Activated CD4-positive, alpha-beta T cell treated with anti-CD3 and anti-CD28 coated beads, Interleukin-2, amount 50 U/mL, for 4 hours (primary cell): ENCODE measurements at places on chromosomes 3 and 15.
A peak's percentile ranks its signal among the peaks of the same experiment; 100 is the strongest.

- no peak for DNase-seq
These were observed 19.2 kb upstream of the PLA2G4F start for GRCh38 chr15:42175671-42176070.

DNA sequence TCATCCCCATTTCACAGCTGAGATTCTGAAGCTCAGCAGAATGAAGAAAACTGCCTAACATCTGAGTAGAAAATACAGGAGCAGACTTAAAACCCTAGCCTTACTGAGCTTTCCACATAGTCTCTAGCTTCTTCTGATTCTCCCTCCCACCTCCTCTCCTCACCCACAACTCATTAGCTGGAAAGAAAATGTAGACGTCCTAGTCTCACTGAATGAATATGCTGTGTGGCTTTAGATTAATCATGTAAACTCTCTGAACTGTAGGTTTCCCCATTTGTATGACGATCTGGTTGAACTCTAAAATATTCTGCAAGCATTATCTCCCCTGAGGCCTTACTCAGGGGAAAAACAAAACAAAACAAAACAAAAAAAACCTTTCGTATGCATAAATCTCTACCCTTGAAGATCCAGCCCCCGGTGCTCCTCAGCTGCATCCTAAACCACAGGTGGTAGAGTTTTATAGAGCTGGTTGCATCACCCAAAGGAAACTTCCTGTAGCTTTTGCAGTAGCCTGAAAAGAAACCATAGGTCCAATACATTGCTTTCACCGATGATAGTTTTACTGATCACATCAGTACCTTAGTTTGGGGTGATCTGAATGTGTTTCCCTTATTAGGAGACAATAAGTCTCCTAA is 40.6 kb downstream of the FOXB1 start:
- no peak for DNase-seq

DNA sequence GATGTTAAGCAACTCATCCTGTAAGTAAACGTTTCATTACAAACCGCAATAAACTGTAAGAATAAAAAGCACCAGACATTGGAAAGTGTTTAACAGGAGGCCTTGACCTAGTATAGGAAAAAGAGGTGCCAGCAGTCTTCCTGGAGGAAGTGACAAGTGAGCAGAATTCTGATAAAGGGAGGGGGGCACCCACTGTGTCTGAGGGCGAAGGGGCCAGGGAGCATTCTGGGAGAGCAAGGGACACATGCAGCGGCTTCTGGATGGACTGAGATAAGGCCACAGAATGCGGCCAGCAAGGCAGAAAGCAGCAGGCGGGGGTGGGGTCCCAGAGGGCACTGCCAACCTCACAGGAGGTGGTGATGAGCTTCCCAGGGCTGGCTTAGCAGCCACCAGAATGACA is 80.2 kb downstream of the MTHFS start:
- no peak for DNase-seq

DNA sequence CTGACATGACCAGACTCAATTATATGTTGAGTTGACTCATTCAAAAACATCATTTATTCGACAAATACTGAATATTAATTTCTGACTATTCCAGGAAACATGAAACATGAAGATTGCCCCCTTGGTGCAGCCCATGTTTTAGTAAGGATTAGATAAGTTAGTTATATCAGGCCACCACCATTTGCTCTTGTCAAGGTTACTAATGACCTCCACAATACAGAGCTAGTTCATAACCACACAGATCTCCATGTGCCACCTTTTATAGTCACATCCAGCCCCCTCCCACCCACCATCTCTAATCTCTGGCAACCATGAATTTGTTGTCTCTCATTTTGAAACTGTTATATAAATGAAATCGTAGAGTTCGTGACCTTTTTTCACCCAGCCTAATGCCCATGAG is 15.7 kb downstream of the KLHL18 start:
- no peak for DNase-seq

GRCh38 chr3:158531334-158531733 is 39.7 kb upstream of the MLF1 start:
- DNase-seq = no peak

GRCh38 chr3:29537889-29538609 is 257.2 kb downstream of the RBMS3 start:
- DNase-seq = no peak

- DNase-seq = no peak
These were observed 79.0 kb downstream of the SERPINI1 start for GRCh38 chr3:167814441-167814951.

DNA sequence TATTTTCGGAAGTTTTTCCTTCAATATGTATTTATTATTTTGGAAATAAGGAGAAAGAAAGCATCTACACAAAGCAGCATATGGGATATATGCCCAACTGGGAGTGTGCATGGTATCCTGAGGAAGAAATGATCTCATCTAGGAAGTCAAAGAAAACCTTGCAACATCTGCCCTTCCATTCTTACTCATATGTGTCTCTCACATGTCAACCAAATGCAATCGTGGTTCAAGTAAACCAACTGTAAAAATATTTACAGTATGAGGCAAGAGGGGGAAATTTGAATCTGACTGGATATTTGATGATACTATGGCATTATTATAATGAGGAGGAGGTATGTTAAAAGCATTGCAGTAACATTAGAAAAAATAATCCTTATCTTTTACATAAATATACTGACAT is 3.2 kb upstream of the SCG3 start:
- DNase-seq = no peak

GRCh38 chr3:9241956-9242355 is 7.5 kb downstream of the SRGAP3 start:
- DNase-seq = no peak

DNA sequence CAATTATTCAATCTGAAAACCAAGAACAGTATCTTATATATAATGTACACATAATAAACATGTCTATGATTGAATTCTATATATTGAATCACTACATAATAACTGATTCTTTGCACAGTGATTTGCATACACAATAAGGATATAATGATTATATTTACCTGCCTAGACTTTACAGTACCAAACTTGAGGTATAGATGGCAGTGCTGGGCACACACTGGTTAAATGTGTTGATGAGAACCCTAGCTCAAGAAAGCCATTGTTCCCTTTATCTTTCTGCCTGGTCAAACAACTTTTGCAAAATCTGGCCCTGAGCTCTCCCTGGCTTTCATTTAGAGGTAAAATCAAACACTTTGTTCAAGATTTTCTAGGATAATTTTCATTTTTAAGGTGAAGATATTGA is 697.7 kb downstream of the TUSC7 start:
- DNase-seq = no peak

DNA sequence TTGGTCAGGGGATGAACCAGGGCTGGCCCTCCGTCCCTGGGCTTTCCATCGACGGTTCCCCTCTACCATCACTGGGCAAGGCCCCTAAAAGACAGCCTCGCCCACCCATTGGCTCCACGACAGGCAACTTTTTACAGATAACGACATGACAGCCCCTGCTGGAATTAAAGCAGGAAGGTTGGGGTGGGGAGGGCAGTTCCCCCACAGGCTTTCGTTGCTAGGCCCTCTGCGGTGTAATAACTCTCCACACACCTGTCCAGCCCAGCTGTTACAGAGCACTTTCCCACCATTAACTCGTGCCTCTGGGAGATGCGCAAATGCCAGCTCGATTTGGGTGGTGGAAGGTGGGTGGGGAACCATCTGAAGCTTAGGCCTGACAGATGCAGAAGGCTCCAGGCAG is 264.2 kb upstream of the TLE3 start:
- no peak for DNase-seq

GRCh38 chr3:100533176-100533575 is 40.8 kb downstream of the TMEM45A start:
- no peak for DNase-seq

GRCh38 chr15:100201376-100202280 is 140.1 kb downstream of the ADAMTS17 start:
- DNase-seq = no peak

GRCh38 chr3:98557324-98558010 is 25.7 kb downstream of the GPR15 start:
- DNase-seq = peak; percentile 38

DNA sequence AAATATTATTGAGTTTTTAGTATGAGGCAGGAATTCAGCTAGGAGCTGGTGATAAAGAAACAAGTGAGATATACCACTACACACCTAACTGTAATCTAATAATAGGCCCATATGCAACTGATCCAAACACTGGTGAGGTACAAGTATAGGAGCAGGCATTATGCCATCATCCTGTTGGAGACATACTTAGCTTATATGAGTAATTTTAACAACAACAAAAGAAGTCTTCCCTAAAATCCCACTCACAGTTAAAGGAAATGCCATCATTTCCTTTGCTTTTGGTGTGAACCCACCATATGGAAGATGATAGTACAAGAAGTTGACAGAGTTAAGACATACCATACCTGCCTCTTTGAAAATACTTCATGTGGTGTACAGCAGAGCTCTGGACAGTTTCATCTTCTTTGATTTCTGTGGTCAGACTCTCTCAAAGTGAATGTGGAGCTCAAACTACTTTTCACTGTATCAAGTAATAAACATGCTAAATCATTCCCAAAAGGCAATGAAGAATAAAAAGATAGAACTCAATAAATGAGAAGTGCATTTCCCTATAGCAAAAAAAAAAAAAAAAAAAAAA is 85.5 kb downstream of the CD200R1L start:
- no peak for DNase-seq

GRCh38 chr3:128780101-128780837 is 54.3 kb downstream of the RAB7A start:
- no peak for DNase-seq

- no peak for DNase-seq
These were observed 24.5 kb downstream of the CYFIP1 start for GRCh38 chr15:22955544-22956119.

- no peak for DNase-seq
These were observed 44.2 kb upstream of the ATG7 start for GRCh38 chr3:11228041-11228440.

GRCh38 chr15:88990185-88990679 is 77.1 kb upstream of the MFGE8 start:
- no peak for DNase-seq

DNA sequence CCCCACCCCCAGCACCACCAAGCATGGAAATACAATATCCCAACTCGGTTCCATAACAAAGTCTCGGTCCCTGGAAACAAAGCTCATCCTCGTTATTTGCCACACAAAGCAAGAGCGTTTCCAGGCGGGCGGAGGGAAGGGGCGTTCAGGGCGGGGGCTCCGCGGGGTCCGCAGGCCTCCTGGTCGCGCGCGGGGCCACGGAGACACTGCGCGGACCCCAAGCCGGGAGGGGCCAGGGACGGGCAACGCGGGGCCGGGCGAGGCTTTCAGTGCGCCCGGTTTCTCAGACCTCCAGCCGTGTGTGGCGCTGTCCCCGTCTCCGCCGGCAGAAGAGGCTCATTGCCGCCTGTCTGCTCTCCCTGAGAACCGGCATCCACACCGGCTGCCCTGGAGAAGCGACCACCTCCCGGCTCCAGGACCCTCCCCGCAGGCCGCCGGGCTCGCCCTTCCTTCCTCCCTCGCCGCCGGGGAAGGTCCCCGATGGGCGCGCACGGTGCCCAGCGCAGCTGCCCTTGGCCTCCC is 329.0 kb downstream of the OCA2 start:
- no peak for DNase-seq

DNA sequence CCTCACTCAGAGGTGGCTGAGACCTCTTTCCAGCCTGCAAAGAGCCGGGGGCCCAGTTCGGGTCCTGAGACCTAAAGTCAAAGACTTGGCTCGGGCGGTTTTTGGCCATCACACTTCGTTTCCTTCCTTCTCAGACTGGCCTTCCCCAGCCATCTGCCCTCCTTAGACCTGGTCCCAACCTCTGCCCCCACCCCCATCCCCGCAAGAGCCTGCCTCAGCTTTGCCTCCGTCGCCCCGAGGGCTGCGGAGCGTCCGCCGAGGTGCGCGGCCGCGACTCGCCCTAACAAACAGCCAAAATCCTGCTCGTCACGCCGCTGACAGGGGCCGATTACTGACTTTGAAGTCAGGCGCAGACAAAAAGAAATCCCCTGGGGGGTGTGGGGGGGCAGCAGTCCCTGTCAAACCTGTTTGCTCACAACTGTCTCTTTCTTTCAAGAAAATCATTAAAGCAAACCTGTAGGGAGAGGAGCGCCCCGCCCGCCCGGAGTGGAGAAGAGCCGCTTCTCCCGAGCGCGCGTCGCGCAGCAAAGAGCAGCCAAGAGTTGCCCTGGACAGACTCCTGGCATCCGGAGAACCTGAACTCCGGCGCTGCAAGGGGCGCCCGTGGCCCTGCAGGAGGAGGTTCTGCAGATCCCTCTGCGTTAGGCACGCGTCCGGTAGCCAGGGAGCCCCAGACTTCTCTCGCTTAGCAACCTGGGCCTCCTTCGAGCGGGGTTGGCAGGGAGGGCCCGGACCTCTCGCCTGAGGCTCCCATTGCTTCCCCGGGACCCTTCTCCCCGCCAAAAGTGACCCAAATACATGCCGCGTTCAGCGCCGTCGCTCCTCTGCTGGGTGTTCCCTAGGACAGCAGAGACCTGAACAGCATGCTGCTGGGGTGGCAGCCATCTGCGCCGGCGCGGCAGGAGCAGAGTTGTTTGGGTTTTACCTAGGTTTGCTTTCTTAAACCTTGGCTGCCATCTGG is 4.5 kb downstream of the SOX14 start:
- no peak for DNase-seq

DNA sequence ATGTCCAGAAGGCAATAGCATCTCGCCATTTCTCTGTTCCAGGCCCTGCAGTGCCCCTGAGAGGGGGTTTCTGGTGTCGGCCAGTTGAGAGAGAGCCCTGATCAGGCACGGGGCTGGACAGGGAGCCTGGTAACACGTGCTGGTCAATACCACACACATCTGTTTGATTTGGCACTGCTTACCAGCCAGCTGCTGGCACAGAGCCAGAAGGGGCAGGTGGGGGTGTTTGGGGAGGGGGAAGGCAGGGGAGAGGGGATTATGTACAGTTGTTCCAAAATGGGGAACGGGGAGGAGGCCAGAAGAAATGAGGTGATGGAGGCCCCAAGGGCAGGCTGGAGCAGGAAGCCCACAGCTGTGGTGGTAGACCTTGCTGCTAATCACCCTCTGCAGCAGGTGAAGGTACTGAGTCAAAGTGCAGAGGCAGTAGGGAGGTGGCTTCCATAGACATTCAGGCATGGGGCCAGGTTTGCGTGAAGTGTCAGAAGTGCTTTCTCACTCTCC is 153.5 kb upstream of the LPP start:
- DNase-seq = no peak

DNA sequence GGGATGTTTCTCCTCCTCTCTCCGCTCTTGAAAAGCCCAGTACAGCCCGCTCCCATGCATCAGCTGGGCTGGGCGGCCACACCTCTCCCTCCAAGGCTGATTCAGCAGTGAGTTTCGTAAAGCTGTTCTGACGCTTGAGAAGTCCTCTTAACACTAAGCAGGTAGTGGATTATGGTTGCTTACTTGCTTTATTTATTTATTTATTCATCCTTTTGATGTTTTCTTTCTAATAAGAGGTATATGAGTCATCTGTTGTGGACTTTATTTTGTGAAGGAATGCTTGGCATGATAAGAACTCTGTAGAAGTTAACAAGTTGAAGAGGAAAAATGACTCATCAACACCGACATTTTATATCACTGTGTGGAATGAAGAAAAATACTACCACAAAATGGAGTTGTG is 285.0 kb downstream of the SQOR start:
- no peak for DNase-seq
